SW 1271 (cell line): ENCODE measurements at places on chromosomes 1 and 21.

DNA sequence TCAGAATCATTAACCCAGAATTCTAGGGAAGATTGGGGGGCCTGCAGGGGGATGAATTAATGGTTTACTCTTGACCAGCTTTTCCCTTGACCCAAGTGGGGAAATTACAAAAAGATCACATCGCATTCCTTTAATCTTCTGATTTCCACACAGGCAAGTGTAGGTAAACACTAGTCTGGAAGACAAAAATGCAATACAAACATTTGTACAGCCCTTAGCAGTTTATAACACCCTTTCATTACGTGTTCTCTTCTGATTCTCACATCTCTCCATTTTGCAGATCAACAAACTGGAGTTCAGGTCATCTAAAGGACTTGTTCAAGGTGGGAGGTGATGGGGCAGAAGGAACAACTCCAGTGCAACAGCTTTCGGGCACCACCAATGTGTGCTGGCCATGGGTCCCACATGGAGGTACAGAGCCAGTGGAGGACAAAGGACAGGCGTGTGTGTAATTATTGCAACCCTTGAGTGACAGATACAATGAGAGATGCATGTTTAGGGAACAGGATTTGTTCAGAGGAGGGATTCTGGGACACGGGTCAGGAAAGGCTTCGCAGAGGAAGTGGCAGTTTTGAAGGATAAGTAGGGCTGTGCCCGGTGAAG is 20.4 kb downstream of the ATF3 start:
- no peak for DNase-seq

DNA sequence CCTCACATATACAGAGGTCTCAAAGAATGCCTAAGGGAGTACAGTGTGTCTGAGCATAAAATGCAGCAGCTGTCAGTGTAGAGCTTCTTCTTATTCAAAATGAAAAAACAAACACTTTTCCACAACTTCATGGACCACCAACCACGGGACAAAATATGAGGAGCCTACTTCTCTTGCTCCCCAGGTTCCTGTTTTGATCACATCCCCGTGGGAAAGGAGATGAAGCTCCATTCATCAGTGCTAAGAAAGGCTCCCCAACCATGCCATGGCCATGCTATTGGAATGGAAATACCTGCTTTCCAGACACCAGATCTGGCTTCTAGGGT is 383 bp downstream of the CD48 start:
- DNase-seq = no peak

DNA sequence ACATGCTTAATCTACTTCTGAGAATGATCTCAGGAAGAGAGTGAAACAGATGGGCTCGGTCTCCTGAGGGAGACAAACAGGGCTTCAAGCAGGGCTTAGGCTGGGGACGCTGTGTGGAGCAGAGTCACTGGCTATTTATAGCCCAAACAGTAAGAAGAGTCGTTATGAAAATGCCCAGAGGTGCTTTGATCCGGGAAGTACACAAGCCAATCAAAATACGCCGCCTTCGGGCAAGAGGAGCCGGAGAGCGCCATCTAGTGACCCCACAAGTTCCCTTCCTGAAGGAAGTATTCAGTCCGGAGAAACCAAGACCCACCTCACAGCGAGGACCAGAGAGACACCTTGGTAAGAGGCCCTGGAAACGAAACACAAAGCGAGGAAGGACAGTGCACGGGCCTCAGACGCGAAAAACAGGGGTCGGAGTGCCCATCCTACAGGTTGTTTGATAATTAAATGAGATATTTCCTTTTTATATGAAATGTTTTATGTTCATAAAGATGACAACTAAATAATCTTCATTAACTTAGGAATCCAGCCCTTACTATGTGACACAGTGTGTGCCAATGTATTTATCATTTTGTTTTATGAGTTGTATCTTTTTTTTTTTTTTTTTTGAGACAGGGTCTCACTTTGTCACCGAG is 25.0 kb upstream of the SCCPDH start:
- DNase-seq = peak; percentile 86

DNA sequence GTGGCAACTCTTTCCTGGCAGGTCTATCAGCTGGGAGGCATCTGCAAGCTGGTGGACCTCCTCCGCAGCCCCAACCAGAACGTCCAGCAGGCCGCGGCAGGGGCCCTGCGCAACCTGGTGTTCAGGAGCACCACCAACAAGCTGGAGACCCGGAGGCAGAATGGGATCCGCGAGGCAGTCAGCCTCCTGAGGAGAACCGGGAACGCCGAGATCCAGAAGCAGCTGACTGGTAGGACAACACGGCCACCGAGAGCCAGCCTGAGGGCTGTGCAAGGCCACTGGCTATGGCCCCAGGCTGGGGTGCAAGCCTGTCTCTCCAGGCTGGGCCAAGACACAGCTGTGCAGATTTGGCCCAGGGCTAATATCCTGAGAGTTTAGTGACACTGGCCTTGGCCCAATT is 34.2 kb downstream of the PKP1 start:
- no peak for DNase-seq

GRCh38 chr1:221704306-221704705 is 37.6 kb downstream of the DUSP10 start:
- no peak for DNase-seq

- no peak for DNase-seq
These were observed 656 bp downstream of the SH2D2A start for GRCh38 chr1:156815961-156816422.

DNA sequence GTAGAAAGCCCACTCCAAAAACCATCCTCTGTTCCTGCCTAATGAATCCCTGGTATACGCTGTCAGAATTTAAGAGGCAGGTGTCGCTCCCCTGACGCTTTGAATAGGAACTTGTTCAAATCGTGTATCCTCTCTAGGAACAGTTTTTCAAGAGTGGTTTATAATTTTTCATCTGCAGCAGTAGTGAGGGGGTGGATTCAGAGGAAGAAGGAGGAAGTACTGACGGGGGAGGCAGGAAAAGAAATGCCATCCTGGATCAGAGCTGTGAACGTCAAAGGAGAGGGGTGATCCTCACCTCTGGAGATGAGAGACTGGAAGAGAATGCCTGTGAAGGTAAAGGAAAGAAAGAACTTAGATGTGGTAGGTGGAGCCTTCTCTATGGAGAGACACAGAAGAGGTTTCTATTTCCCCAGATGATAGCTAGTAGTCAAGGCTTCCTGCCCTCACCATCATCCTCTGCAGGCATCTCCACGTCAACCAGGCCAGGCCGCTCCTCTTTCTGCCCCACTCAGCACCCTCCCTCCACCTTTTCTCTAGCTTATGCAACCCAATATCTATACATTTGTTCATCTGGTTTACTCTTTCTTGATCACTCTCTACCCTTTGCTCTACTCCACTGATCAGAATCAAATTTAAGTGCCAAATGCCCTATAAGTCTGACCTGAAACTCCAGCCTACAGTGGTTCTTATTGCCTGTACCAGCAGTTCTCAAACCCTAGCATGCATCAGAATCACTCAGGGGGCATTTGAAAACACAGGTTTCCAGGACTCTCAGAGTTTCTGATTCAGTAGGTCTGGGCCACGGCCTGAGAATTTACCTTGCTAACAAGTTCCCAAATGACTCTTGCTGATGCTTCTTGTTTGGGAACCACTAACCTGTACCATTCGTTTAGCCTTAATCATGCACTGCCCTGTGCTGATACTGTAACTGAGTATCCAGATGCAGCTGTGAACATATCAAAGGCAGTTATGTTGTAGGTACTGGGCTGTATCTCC is 13.1 kb upstream of the BCL9 start:
- no peak for DNase-seq

- DNase-seq = no peak
These were observed 263.5 kb downstream of the LMO4 start for GRCh38 chr1:87592156-87592555.

DNA sequence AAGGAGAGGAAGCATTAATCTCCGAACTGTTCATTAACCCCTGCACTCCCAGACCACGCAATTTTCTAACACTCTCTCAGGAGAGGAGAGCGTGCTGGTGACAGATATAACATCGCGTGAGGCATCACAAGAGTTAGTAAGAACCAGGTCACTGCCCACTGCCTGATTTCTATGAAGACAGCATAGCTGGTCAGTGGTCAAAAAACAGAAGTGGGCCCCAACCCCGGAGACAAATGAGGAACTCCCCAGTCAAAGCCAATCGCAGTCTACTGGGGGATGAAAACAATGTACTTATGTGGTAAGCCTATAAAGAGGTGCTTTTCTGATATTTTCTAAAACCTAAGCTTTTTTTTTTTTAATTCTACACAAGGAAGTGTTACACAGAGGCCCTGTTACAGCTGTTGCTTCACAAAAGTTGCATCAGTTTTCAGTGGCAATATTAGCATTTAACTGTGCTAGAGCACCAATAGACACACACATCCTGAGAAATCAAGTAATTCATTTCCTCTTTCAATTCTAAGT is 231.8 kb upstream of the IRF2BP2 start:
- DNase-seq = no peak

GRCh38 chr21:45479691-45480675 is 62.3 kb downstream of the SLC19A1 start:
- no peak for DNase-seq

DNA sequence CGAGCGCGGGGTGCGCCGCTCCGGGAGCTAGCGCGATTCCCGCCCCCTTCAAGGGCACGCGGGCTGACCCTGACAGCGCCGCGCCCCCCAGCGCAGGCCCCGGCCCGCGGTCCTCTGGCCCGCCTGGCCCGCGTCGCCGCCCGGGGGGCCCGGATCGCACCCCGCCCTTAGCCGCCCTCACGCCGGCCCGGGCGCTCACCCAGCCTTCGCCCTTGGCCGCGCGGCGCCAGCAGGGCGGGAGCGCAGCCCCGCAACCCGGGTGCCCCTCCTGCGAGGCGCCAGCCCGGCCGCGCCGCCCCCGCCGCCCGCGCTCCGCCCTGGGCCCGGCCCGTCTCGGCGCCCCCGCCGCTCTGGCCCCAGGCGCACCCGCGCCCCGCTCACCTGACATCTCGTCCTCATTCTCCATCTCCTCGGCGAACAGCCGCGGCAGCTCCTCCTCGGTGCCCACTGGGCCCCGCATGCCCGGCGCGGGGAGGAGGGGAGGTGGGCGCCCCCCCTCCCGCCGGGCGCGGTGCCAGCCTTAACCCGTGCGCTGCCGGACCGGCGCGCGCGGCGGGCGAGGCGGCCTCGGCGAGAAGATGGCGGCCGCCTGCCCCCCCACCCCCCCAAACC is 451 bp downstream of the CHD5 start:
- no peak for DNase-seq

- no peak for DNase-seq
These were observed 34.4 kb downstream of the NENF start for GRCh38 chr1:212466898-212467650.

DNA sequence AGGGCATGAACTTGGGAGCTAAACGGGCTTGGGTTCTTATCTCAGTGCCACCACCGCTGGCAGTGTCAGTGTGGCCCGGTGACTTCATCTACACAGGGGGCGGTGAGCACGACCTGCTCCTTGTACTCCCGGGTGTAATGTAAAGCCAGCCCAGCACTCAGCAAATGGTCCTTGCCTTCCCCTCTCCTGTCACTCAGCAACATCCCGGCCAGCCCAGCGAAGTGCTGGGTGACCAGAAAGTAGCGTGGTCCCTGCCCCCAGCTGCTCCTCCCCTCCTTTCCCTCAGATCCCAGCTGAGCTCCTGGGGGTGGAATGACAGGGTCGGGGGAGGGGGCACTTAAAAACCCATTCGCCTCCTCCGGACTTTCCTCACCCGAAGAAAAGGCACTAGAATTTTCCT is 7.2 kb downstream of the KCNN3 start:
- no peak for DNase-seq

DNA sequence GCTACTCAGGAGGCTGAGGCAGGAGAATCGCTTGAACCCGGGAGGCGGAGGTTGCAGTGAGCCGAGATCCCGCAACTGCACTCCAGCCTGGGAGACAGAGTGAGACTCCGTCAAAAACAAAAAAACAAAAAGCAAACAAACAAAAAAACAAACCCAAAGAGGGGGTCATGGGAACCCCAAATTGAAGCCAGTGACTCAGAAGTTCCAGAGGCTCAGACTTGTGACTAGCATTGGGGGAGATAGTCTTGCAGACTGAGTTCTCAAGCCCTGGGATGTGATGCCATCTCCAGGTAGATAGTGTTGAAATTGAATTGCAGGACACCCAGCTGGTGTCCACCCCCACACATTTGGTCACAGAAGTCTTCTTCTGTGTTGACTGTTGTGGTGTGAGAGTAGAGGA is 24.9 kb upstream of the ENO1 start:
- DNase-seq = peak; percentile 62

DNA sequence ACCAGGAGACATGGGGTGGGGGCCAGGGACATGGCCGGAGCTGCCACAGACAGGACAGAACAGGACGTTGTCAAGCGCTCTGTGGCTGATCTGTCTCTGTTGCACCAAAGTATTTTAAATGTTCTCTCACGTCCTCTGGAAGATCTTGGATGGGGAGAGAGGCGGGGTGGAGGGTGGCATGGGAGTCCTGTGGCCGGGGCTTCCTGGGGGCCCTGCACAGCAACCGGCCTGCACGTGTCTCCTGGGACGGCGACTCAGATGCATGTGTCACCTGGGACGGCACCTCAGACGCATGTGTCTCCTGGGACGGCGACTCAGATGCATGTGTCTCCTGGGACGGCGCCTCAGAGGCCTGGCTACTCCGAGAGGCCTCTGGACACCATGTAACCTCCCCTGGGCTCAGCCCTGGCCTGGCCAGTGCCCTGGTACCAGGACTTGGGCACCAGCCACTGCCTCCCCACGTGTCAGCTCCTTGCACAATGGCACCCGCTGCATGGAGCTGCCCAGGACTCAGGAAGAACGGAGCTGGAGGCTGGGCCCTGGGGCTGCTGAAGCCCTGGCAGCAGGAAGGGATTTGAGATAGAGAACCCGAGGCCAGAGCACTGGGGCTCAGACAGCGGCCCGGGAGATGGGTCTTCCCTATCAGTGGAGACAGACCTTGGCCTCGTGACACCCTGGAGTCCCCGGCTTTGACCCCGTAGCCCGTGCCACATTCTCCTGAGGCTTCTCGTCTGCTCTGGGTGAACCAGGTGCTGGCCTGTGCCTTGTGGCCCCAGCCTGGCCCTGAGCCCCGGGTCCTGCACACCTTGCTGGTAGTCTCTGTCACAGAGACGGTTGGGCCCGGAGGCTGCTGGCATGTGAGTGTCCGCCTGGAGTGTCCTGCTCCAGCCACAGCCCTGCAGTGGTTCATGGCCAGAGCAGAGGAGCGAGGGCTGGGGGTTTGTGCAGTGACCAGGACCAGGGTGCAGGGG is 14.7 kb upstream of the SLC19A1 start:
- no peak for DNase-seq

- DNase-seq = no peak
These were observed 259.4 kb upstream of the DAB1 start for GRCh38 chr1:57683037-57683942.

GRCh38 chr21:24150753-24151152 is 1456.5 kb downstream of the MRPL39 start:
- DNase-seq = no peak

- DNase-seq = no peak
These were observed 122.0 kb upstream of the BRINP3 start for GRCh38 chr1:190599670-190600069.

GRCh38 chr1:238753252-238753651 is 633.1 kb upstream of the CHRM3 start:
- no peak for DNase-seq
